CD4-positive, alpha-beta T cell treated with Interleukin-15 for 4 hours (primary cell): ENCODE measurements at places on chromosomes 16 and 17.

GRCh38 chr17:17900615-17901520 lies 64.1 kb upstream of the SREBF1 start:
- DNase-seq, result no peak

GRCh38 chr16:70255574-70255973 lies 3.8 kb upstream of the EXOSC6 start:
- no peak for DNase-seq

DNA sequence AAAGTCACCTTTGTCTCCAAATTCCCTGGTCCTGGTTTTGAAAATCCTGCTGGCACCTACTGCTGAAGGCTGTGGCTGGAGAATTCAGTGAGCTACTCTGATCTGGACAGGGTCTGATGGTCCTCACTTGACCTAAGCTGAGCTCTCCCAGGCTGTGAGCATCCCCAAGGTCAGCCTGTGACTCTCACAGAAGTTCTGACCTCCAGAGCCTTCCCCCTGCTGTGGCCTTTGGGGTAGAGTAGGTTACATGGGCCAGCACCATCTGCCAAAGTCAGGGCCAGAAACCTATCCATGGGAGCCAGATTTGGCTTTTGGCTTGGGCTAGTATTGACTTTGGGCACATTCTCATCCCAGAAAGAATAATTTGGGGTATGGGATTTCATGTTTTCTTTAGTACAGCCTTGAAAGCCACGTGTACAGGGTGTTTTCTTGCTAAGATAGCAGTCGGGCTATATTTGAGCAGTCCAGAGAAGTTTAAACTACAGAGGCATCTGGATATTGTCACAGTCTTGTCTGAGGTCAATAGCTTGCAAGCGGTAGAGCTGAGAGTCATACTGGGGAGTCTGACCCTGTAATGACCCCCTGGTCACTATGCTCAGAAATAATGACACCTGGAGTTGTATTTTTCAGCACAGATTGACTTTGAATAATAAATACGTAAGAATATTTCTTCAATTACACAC lies 6.2 kb upstream of the AGRP start:
- DNase-seq, result no peak

GRCh38 chr17:62627219-62627903 lies at the start of gene MRC2:
Gene MRC2, plus strand, starts transcription at chr17:62627670. Its CDS starts 133 bp downstream, at chr17:62627803.
- peak; percentile 5 for DNase-seq

- DNase-seq, result no peak
Measured at GRCh38 chr17:65290056-65290455, 152.9 kb downstream of the RGS9 start.

DNA sequence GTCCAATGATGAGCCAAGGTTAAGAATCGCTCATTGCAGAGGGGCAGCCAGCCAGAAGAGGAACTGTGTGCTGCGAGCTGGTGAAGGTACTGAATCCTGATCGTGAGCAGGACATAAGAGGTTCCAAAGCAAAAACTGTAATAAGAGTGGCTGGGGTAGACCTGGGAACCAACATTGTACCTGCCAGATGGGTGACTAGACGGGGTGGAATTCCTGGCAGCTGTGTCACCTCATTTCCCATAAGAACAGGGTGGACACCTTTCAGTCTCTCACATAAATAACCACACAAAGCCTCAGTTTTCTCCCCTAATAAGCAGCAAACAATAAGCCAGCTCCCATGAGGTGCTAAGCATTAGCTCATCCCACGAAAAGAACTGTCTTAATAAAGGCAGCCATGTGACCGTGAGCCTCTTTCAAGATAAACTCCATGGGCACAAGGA lies 290.3 kb downstream of the SOX9 start:
- DNase-seq, result no peak

GRCh38 chr16:77917971-77918370 lies 104.4 kb upstream of the CLEC3A start:
- DNase-seq, result no peak

DNA sequence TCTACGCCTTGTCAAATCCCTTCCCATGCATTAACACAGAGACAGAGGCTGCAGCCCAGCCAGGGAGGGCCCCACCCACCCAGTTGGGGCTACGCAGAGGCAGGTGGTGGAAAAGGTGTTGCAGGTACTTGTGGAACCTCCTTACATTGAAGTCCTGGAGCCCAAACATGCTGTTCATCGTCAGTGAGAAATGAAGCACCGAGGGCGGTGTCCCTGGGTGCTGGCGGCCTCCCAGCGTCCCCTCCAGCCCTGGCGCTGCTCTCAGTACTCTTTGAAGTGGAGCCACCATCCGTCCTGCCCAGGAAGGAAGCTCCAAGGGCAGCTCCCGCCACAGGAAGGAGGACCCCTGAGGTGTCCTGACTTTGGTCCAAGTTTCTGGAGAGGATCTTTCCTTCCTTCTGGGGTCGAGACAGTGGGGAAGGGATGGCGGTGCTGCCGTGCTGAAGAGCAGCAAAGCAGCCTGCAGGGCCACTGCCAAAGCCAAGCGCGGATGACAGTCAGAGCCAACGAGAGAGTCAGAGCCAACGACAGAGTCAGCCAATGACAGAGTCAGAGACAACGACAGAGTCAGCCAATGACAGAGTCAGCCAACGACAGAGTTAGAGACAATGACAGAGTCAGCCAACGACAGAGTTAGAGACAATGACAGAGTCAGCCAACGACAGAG lies 23.4 kb downstream of the LMF1 start:
- DNase-seq, result no peak

DNA sequence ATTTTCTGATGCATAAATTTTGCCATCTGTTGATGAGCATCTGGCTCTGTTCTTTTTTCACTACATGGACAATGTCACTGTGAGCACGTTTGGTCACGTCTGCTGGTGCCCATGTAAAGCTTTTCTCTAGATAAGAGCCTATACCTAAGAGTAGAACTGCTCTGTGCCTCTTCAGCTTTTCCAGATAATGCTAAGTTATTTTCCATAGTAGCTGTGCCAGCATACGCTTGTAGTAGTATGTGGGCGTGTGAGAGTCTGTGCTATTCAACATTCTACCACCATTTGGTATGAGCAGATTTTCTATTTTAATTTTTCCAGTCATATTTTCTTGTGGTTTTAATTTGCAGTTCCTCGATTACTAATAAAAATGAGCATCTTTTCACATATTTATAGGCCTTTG lies 33.2 kb downstream of the VPS35L start:
- DNase-seq, result no peak

- no peak for DNase-seq
Measured at GRCh38 chr17:49830605-49831004, 17.3 kb downstream of the TAC4 start.

DNA sequence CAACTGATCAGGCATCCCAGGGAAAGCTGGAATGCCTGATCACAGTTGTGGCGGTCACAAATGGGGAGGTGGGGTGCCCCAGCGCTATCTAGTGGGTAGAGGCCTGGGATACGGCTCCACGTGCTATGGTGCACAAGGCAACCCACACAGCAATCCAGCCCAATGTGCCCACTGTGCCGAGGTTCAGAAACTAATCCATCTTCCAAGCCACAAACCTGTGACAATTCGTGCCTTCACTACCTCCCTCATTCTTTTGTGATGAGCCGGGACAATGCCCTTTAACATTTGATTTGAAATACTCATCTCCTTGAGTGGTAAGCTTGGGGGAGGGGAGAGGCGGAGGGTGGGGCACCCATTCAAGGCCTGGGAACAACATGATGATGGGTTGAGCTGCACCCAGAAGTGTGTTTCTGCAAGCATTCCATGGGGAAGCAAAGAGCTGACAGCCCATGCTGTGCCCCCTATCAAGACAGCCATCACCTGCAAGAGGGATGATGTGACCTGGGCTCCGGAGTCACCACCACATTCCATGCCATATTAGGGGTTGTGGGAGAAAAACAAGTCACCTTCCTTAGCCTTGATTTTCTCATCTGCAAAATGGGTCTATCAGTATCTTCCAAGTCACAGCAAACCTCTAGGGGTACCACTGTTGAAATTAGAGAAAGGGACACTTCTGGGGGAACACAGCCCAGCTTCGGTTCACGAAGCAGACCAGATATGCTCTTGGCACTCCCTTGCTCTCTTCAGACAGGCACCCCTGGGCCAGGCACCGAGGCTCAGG lies 3.7 kb downstream of the ELOB start:
- DNase-seq, result no peak

GRCh38 chr16:12458591-12459358 lies 344.9 kb downstream of the CPPED1 start:
- DNase-seq, result peak; percentile 15

DNA sequence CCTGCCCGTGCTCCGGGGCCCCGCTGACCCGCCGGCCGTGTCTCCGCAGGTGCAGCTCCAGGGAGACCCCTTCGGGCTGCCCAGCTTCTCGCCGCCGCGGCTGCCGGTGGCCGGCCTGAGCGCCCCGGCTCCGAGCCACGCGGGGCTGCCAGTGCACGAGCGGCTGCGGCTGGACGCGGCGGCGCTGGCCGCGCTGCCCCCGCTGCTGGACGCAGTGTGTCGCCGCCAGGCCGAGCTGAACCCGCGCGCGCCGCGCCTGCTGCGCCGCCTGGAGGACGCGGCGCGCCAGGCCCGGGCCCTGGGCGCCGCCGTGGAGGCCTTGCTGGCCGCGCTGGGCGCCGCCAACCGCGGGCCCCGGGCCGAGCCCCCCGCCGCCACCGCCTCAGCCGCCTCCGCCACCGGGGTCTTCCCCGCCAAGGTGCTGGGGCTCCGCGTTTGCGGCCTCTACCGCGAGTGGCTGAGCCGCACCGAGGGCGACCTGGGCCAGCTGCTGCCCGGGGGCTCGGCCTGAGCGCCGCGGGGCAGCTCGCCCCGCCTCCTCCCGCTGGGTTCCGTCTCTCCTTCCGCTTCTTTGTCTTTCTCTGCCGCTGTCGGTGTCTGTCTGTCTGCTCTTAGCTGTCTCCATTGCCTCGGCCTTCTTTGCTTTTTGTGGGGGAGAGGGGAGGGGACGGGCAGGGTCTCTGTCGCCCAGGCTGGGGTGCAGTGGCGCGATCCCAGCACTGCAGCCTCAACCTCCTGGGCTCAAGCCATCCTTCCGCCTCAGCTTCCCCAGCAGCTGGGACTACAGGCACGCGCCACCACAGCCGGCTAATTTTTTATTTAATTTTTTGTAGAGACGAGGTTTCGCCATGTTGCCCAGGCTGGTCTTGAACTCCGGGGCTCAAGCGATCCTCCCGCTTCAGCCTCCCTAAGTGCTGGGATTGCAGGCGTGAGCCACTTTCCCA lies 5.9 kb downstream of the CTF1 start:
- peak; percentile 57 for DNase-seq

DNA sequence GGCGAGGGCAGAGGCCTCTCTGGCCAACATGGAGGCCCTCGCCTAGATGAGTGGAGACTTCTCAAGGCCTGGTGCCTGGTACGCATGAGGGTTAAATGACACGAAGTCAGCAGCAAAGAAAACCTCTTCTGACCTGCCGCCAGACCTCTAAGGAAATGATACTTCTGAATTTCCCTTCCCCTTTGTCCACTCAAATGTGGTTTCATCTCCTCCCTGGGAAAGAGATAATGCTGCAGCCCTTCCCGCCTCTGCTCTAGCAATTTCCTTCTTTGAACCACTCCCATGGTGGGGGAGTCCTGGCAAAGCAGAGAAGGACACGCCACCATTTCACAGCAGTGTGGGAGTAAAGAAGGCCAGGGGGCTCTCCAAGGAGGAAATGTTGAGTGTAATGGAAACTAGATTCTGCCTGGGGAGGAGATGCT lies 65.7 kb upstream of the BCAR1 start:
- no peak for DNase-seq

- peak; percentile 53 for DNase-seq
Measured at GRCh38 chr17:75260641-75261335, 618 bp downstream of the GGA3 start.

- DNase-seq, result no peak
Measured at GRCh38 chr16:10612649-10613179, 32.3 kb upstream of the EMP2 start.

GRCh38 chr16:53913099-53913870 lies 209.3 kb downstream of the FTO start:
- no peak for DNase-seq

DNA sequence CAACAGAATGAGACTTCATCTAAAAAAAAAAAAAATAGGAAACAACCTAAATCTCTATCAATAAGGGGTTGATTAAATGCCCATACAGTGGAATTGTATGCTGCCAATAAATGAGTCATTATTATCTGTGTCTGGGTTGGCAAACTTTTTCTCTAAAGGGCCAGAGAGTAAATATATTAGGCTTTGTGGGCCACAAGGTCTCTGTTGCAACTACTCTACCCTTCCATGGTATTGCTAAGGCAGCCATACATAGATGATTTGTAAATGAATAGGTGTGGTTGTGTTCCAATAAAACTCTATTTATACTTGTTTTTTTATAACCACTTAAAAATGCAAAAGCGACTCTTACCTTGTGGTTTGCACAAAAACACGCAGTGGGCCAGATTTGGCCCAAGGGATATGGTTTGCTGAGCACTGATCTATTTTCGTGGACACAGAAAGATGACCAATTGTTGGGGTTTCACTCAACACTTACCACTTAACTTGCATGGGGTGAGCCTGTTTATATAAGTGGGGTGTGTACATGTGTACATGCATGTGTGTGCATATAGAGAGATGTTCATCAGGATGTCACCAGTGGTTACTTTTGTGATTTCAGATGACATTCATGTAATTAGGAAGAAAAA lies 12.4 kb upstream of the IL4R start:
- no peak for DNase-seq

- no peak for DNase-seq
Measured at GRCh38 chr17:9979463-9979995, 74.5 kb upstream of the RCVRN start.

DNA sequence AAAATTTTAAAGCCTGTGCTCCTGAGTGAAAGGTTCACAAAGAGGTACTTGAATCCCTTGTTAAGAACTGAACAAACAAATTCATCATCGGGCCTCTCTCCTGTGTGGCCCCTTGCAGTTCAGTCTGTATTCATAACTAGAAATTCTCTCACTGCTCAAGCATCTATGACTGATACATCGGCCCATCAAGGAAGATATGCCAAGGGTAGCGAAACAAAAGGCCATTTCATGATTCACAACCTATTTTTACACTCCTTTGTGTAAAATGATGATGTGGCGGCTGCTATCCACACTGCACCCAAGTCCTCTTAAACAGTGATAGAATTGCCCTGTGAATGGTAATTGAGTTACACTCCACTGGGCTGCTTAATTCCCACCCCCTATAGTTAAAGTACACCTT lies 204.6 kb downstream of the STX8 start:
- DNase-seq, result no peak

- no peak for DNase-seq
Measured at GRCh38 chr16:3618769-3619141, 7.3 kb upstream of the SLX4 start.

DNA sequence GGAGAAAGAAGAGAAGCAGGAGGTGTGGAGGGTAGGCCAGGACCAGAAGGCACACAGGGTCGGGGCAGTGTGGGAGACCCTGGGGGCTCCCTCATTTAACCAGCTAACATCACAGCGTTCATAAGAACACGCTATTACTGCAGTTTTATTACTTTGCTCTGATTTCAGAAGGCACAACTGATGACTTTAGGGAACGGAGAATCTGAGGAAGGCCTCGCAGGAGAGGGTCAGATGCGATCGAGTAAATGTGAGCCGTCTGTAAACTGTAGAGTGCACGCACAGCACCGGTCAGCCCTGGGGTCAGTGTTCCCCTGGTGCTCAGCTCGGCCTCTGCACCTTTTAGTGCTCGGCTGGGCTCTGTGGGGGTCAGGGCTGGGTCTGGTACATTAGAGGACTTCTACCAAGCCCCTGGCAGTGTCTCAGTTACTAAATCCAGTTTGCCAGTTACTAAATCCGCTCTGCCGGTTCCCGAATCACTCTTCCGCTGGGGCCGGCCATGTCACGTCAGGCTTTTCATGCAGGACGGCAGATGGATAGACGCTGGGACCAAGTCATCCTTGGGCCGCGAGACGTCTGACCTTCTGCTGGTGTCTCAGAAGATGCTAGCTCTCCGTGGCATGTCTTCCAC lies 325.9 kb downstream of the SEC14L1 start:
- DNase-seq, result no peak

- DNase-seq, result no peak
Measured at GRCh38 chr17:42422958-42423712, at the start of gene CAVIN1. Gene CAVIN1, minus strand, starts transcription at chr17:42423256. Its CDS starts 159 bp downstream, at chr17:42423097.

- no peak for DNase-seq
Measured at GRCh38 chr17:50379351-50380132, 6.5 kb downstream of the EME1 start.
